Activated CD4-positive, alpha-beta memory T cell treated with anti-CD3 and anti-CD28 coated beads, Interleukin-2, amount 10 ng/mL, durations not matched to agents 7 days and 5 days (primary cell): ENCODE measurements at places on chromosomes 1 and 21. TPM values are rescaled to one million over a fixed set of nuclear protein-coding genes. Genes with fewer than 3 reads are reported as not detected.

Gene APCS
- not detected for total RNA-seq

Gene GBP7
- 0.15 TPM for total RNA-seq

Gene C1orf105
- total RNA-seq = not detected

Gene CD53
- total RNA-seq = 659 TPM

Gene F13B
- not detected for total RNA-seq

Gene DMBX1
- total RNA-seq = 0.30 TPM

Gene AIM2
- total RNA-seq = 28.1 TPM

Gene CCDC24
- 1.8 TPM for total RNA-seq

Gene IVL
- not detected for total RNA-seq

DNA sequence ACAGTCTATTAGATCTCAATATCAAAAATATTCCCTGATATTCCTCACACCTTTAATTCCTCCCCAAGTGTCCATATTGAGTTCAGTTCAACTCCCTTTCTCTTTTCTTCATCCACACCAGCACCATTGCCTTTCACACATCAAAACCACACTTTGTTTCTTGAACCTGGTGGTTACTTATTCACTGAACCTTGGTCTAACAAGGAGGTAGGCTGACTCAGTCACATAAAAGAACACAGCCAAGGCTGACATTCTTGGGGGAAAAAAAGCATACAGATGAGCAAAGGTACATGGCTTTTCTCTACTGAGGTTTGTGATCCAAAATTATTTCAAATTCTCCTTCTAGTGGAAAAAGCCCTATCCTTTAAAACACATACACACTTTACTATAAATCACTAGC lies 131.7 kb upstream of the USH2A start:
- no peaks in the 10 kb centered on the region for H3K36me3 ChIP-seq
- no peak for DNase-seq
- H3K27me3 ChIP-seq = no peaks in the 10 kb centered on the region
- no peaks in the 10 kb centered on the region for H3K4me1 ChIP-seq

DNA sequence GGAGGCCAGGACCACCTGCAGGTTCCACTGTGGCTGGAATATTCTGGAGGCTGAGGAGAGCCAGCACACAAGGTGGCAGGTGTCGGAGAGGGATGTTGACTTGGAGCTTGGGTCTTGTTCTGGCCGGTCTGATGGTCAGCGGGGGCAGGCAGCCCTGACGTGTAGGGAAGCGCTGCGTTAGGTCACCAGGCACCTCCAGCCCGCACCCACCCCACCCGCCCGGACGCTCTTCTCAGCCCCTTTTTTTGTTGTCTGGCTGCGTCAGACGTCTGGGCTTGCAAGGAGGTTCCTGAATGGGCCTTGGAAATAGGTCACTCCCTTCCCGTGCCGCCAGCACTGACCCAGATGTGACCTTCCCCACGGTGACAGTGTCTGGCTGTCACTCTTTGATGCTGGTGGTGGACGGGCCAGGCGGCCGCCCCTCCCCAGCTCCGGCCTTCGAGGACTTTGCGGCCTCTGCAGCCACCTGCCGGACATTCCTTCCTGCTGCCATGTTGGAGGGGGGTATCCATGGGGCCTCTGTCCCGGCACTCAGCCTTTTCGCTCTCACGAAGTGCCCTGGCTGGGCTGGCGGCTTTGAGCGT lies 30.1 kb downstream of the SPSB1 start:
- no peak overlapping the region for H3K4me3 ChIP-seq
- H3K36me3 ChIP-seq = peaks cover 4% of the 10 kb centered on the region
- DNase-seq = no peak
- H3K27ac ChIP-seq = no peak overlapping the region

DNA sequence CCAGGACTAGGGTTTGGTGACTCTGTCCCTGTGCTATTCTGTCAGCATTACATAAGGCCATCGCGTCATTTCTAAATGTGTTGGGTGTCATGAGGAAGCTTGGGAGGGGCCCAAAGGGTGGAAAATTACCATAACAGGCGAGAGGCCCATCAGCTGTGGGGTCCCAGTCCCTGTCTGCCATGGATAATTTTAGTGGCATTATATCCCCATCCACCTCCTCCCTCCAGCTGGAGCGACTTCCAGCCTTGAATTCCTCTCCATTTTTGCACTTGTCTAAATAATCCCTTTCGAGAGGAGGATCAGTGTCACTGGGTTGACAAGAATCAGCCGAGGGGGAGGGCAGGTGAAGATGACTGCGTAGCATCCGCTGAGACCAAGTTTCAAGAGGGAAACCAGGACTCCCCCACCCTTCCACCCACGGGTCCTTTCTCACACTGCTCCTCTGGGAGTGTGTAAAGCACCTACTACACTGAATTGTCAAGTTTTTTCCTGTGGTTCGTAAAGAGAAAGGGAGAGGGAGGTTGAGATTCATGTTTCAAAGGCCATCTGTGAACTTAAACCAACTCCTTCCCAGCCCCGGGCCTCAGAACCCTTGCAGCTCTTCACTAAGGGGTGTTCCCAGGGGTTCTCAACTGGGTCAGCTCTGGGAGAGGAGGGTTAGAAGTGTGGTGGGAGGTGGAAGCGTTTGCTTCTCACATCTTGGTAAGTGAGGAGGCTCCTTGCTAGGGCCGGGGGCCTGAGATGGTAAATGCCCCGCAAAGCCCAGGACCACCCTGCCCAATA lies 29.2 kb downstream of the VASH2 start:
- H3K27me3 ChIP-seq = no peaks in the 10 kb centered on the region
- peak overlapping the region; percentile 4 for H3K27ac ChIP-seq
- no peak overlapping the region for H3K4me3 ChIP-seq
- H3K4me1 ChIP-seq = peaks cover 62% of the 10 kb centered on the region
- H3K36me3 ChIP-seq = no peaks in the 10 kb centered on the region

DNA sequence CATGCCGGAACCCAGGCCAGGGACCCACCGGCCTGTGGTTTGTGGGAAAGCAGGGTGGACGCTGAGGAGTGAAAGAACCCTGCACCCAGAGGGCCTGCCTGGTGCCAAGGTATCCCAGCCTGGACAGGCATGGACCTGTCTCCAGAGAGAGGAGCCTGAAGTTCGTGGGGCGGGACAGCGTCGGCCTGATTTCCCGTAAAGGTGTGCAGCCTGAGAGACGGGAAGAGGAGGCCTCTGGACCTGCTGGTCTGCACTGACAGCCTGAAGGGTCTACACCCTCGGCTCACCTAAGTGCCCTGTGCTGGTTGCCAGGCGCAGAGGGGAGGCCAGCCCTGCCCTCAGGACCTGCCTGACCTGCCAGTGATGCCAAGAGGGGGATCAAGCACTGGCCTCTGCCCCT lies 18.5 kb downstream of the CSF1 start:
- H3K4me3 ChIP-seq = no peak overlapping the region
- DNase-seq = no peak
- H3K27me3 ChIP-seq = no peaks in the 10 kb centered on the region
- no peak overlapping the region for H3K27ac ChIP-seq

GRCh38 chr21:14675774-14676530 lies 129.8 kb upstream of the SAMSN1 start:
- H3K4me1 ChIP-seq = peaks cover 31% of the 10 kb centered on the region
- DNase-seq = peak; percentile 23
- H3K27me3 ChIP-seq = no peaks in the 10 kb centered on the region
- H3K27ac ChIP-seq = peak overlapping the region; percentile 98

DNA sequence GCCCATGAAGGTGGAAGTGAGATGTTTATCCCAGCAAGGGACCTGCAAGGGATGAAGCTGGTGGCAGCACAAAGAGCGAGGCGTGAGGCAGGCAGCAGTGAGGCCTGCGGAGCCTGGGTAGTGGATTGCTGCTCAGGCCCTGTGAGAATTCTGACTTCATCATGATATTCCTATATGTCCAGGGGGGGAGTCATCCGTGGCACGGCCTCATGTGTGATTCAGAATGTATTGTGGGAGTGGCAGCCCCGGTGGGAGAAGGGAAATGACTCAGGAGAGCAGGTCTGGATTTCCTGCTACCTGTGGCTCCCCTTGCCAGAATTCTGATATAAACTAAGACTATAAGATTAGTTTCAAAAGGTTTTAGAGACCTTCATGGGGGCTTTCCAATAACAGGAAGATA lies 240.9 kb downstream of the CAMTA1 start:
- no peaks in the 10 kb centered on the region for H3K4me1 ChIP-seq
- H3K4me3 ChIP-seq = no peak overlapping the region
- no peak overlapping the region for H3K27ac ChIP-seq
- DNase-seq = no peak
- peaks cover 5% of the 10 kb centered on the region for H3K27me3 ChIP-seq
- no peaks in the 10 kb centered on the region for H3K36me3 ChIP-seq

- H3K27ac ChIP-seq = no peak overlapping the region
- H3K4me3 ChIP-seq = no peak overlapping the region
- no peaks in the 10 kb centered on the region for H3K4me1 ChIP-seq
- no peaks in the 10 kb centered on the region for H3K36me3 ChIP-seq
- H3K27me3 ChIP-seq = no peaks in the 10 kb centered on the region
- DNase-seq = no peak
Measured at GRCh38 chr1:205065666-205066065, 18.6 kb downstream of the TMEM81 start.

DNA sequence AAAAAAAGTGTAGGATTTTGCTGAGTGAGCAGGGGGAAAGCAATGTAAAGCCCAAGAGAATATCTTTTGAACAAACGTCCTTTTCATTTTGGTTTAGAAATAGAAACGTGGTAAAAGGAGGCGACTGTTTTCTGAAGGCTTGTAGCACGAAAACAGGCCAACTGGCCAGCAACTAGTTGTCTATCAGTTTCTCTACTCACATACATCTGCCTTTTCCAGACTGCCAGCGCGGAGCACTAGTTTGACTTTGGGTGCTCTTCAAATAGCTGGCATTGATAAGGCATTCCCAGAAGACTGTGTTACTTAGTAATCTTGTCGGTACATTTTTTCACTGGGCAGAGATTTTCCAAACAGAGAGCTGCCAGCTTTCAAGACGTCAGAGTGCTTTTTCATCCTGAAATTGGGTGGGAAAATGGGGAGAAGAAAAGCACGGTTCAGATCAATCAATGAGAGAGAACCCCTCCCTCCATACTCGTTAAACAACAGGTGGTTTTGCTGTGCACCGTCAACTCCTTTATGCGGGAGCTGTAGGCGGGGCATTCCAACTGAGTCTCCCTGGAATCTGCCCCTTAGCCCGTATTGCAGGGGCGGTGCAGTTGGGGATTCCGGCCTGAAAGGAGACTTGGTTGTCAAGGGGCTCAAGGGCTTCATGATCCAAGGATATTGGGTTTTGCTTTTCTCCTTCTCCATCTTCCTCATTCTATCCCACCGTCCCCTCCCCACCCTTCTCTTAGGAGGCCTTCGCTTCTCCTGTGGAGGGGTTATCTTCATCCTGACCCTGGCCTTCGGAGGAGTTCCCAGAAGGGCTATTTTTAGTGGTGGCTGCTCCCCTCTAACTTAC lies 884 bp upstream of the LRRC8C start:
- peaks cover 53% of the 10 kb centered on the region for H3K36me3 ChIP-seq
- H3K27ac ChIP-seq = peak overlapping the region; percentile 89
- peak overlapping the region; percentile 83 for H3K4me3 ChIP-seq
- H3K4me1 ChIP-seq = peaks cover 71% of the 10 kb centered on the region
- no peaks in the 10 kb centered on the region for H3K27me3 ChIP-seq

- DNase-seq = no peak
- no peaks in the 10 kb centered on the region for H3K36me3 ChIP-seq
- no peak overlapping the region for H3K4me3 ChIP-seq
- peaks cover 3% of the 10 kb centered on the region for H3K4me1 ChIP-seq
- H3K27ac ChIP-seq = no peak overlapping the region
Measured at GRCh38 chr1:20195462-20195780, 9.1 kb upstream of the PLA2G2C start.

DNA sequence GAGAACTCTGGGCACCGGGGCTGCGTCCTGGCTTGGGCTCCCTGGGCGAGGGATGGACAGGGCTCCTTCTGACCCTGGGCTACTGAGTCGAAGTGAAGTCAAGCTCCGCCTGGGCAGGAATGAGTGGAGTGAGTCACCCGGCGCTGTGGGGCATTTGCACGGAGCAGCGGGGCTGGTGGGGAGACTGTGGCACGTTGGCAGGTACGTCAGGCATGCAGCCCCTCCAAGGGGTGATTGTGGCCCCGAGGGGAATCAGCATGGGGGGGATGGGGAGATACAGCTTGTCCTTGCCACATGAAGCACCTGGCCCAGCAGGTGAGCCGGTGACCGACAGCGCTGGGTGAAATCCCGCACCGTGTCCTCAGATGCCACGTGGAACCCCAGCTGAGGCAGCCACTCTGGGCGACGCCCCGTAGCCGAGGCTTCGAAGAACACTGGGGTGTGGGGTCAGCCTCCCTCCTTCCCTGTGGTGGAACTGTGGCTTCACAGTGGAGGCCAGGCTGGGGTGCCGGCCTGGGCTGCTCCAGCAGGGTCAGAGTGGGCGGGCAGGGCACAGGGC lies 62.3 kb downstream of the COL18A1 start:
- H3K4me1 ChIP-seq = peaks cover 6% of the 10 kb centered on the region
- H3K4me3 ChIP-seq = no peak overlapping the region
- H3K36me3 ChIP-seq = no peaks in the 10 kb centered on the region
- H3K27ac ChIP-seq = no peak overlapping the region

- H3K36me3 ChIP-seq = no peaks in the 10 kb centered on the region
- H3K4me1 ChIP-seq = no peaks in the 10 kb centered on the region
- H3K27me3 ChIP-seq = no peaks in the 10 kb centered on the region
- H3K27ac ChIP-seq = no peak overlapping the region
- no peak overlapping the region for H3K4me3 ChIP-seq
- DNase-seq = no peak
Measured at GRCh38 chr1:30132602-30133286, 590.6 kb downstream of the MATN1 start.

DNA sequence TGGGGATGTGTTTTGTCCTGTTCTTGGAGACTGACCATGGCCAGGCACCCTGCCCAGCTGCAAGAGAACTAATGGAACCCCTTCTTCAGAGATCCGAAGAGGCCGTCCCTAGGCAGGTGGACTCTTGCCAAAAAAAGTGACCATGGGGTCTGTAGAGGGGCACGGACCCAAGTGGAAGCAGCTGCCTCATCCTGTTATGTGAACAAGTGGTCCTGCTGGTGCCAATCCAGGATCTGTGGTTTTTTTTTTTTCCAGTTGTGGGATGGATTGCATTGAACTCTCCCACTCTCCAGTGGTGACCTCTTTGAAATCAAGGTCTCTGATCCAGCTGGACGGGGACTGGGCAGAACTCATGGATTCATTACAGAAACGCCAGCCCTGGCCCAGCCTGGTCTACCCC lies 71.2 kb downstream of the ARHGEF10L start:
- H3K27me3 ChIP-seq = peaks cover 1% of the 10 kb centered on the region
- no peaks in the 10 kb centered on the region for H3K4me1 ChIP-seq
- no peak overlapping the region for H3K4me3 ChIP-seq
- no peaks in the 10 kb centered on the region for H3K36me3 ChIP-seq
- DNase-seq = no peak

- H3K4me1 ChIP-seq = no peaks in the 10 kb centered on the region
- no peak overlapping the region for H3K4me3 ChIP-seq
- no peaks in the 10 kb centered on the region for H3K36me3 ChIP-seq
- H3K27ac ChIP-seq = no peak overlapping the region
Measured at GRCh38 chr1:29758781-29759499, 522.6 kb downstream of the PTPRU start.

- H3K27ac ChIP-seq = no peak overlapping the region
- H3K4me1 ChIP-seq = no peaks in the 10 kb centered on the region
- no peaks in the 10 kb centered on the region for H3K27me3 ChIP-seq
- H3K4me3 ChIP-seq = no peak overlapping the region
Measured at GRCh38 chr1:27284425-27285273, 37.3 kb upstream of the TMEM222 start.

GRCh38 chr1:119225265-119225664 lies 84.8 kb upstream of the WARS2 start:
- no peaks in the 10 kb centered on the region for H3K27me3 ChIP-seq
- H3K4me1 ChIP-seq = no peaks in the 10 kb centered on the region
- no peaks in the 10 kb centered on the region for H3K36me3 ChIP-seq
- no peak overlapping the region for H3K4me3 ChIP-seq
